ENCODE measurements at places on chromosomes 13 and 19.

GRCh38 chr19:2850256-2850925, 9.1 kb downstream of the ZNF555 start:
- no peak for DNase-seq

DNA sequence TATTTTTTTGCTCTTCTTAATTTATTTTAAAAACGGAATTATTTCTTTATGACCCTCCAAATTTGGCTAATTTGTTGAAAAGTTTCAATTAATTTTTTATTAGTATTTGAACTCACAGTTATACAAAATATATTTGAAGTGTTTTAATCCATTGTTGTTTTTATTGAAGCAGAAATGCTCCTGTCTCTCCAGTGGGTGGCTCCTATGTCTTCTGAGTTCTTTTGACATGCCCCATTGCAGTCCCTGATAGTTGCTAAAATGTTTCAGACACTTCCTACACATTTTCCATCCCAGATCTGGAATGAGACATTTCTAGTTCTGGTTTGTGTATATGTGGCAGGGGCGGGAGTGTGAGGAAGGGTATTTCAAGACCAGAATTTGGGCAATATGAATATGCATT, 579.4 kb upstream of the PRR20A start:
- DNase-seq = no peak

DNA sequence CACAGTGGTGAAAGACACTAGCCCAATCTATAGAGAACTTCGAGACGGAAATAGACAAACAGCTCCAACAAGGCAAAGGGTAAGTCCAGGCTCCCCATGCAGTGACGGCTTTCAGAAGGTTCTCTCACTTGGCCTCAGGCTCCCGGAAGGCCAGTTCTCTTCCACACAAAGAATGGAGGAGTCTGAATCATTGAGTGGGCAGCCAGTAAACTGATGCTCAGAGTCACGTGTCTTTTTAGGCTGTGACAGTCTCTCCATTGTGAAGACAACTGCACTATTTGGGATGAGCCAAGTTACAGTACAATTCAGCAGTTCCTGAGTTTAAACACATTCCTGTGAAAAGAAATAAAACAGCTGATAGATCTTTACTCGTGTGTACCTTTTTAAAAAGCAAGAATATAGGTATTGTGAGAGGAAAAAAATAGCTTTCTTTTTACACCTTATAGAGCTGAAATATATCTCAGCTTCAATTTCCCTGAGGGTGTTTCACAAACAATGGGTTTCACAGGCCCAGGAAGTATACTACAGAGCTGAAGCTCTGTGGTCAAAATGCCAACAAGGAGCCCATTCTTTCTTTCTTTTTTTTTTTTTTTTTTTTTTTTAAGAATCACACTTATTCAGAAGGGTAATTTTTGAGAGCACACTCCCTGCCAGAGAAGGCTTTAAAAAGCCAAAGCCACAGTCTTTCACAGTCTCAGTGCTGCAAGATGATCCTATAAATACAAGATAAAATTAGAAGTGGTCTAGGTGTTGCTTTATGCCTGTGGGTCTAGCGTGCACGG, 135.1 kb downstream of the FREM2 start:
- no peak for DNase-seq

GRCh38 chr13:40271931-40272775, 394.3 kb downstream of the FOXO1 start:
- DNase-seq = no peak

DNA sequence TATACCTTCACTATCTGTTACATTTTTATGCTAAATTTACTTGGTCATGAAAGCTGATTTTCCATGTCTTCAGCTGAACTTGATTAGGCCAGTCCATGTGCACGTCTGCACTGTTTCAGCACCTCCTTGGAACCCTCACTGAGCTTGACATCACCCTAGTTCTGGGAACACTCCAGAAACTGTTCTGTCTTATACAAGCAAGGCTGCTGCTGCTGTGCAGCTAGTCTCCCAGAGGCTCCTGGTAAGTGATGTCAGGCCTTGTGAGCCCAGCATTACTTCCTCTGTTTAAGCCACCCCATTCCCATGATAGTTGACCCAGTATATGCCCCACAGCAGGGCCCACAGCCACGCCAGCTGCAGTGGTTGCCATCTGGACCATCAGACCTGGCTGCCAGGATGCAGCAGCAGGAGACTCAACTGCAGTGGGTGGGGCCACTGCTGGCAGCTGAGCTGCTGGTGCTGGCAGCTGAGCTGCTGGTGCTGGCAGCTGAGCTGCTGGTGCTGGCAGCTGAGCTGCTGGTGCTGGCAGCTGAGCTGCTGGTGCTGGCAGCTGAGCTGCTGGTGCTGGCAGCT, 90.5 kb upstream of the AKAP11 start:
- DNase-seq = no peak

DNA sequence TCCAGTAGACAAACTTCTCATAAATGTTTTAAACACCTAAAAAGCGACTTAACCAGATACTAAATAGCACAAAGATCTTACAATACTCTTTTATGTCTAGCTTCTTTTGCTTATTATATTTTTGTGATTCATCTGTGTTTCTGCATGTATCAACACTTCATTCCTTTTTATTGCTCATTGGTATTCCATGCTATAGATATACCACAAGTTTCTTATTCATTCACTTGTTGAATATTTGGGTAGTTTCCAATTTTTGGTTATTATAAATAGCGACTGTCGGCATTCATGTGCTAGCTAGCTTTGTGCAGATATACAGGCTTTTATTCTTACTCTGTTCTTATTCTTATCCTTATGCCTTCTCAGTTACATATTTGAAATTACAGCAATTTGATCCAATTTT, 50.0 kb upstream of the RGCC start:
- DNase-seq = no peak

GRCh38 chr13:44876782-44877324, 112.4 kb downstream of the NUFIP1 start:
- no peak for DNase-seq

DNA sequence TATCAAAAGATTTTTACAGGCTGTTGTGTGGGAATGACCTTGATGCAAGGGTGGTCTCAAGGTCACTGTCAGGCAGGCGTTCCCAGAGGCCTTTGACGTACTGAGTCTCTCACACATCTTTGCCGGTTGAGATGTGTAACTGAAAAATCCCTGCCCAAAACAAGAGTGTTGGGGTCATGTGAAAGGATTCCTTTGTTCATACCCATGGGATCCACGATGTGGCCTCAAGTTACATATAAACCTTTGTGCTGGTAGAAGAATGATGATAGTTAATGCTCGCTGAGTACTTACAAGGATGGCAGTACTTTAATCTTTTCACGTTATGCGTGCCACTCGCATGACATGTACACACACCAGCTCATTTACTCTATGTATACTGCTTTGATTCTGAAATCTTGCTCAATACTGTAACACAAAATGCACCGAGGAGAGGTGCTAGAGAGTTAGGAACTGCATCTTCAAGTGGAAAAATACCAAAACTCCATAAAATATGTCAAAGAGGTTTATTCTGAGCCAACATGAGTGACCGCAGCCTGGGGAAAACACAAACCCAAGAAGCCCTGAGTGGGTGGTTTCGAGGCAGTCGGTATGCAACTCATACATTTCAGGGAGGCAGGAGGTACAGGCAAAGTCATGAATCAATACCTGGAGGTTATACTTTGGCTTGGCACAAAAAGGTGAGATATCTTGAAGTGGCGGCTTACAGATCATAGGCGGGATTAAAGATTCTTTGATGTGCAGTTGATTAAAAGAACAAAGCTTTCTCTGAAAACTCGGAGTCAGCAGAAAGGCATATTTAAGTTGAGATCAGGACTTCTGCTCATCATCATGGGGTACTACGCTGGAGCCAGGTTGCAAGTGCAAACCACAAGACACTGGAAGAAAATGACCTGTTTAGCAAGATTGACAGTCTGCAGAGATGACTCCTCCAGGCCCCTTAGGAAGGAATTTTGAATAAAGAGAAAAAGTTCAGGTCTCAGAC, 87.4 kb upstream of the ARHGEF7 start:
- DNase-seq = no peak

DNA sequence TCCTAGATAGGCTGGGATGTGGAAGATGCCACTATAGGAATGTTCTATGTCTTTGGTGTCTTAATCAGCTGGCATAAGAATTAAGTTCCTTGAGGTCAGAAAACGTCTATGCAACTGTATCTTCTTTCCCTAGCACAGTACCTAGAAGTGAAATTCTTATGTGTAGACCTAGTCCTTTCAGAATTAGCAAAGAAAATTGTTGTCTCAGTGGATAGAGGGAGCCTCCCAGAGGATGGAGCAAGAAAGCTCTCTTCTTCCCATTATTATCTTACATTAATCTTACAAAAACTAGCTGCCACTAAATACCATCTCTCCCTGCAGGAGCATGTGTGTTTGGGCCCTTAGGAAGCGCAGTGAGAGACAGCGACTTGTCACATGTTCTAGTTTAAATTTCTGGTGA, 11.6 kb downstream of the CLDN10 start:
- DNase-seq = no peak

DNA sequence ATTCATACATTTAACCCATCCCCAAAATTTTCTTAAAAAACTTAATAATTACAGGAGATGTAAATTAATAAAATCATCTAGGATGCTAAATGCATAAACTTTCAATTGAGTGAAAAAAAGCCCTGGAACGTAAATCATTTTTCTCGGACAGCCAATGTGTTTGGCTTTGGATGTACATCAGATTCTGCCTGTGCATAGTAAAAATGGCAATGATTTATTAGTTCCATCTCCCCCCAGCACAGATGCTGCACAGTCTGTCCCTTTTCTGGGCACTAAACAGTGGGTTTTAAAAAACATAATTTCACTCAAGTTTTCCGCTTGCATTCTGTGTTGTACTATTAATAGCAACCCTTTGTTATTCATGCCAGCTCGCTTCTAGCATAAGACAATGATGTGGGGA, 147.7 kb downstream of the TM9SF2 start:
- no peak for DNase-seq

DNA sequence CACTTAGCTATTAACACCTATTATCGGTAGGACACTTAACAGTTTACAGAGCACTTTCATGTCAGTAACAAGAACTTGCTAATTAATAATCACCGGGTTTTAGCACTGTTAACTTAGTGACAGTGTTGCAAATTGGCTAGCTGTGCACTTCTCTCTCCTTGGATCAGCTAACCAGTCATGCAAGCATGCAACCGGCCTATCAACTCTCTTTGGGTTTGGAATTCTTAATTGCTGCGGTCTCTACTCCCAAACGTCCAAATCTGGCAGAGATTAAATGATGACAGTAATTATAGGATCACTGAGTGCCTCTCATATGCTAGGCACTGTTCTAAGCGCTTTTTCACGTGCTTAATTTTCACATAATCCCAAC, 1.2 kb downstream of the EPS15L1 start:
- DNase-seq = no peak

DNA sequence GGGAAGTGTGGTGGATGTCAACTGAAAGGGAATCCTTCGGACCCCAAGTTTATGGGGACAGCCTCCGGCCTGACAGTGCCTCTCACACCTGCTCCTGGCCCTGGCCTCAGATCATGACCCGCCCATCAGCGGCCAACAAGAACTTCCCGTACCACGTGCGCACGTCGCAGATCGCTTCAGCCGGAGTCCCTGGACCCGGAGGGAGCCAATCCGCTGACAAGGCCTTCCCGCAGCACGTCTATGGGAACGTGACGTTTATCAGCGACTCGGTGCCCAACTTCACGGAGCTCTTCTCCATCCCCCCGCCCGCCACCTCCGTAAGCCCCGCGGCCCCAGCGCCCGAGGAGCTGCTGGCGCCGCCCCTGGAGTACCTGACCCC, 2.0 kb upstream of the MEGF8 start:
- DNase-seq = no peak

DNA sequence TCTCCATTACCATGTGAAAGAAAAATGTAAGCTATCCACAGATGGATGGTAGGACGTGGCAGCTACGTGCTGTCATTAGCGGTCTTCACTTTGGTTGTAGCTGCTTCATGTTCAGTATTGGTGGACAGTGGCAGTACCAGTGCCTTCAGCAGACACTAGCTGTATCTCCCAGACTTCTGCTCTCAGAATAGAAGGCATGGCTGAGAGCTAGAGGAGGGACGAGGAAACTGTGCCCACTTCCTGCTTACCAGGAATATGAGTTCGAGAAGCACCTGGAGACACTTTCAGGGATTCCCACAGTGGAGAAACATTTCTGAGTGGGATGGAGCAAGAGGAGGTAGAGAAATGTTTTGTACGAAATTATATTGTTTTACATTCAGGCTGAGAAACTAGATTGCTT, 6.9 kb upstream of the SHISA2 start:
- DNase-seq = no peak

DNA sequence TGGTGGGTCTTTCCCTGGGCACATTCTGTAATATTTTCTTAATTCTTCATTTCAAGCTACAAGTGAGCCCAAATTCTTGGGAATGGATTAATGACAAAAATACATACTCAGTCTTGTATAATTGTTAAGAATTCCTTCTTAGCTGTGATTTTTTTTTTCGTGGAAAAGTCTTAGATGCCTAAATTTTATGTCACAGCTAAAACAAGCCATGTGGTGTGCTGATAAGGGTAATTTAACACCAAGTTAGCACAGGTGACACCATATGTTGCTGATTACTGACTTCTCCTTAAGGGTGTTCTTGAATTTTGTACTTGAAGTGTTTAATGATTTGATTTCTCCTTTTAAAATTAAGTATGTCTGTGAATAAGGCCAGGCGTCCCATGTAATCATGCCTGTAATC, 29.3 kb downstream of the WDFY2 start:
- DNase-seq = no peak

DNA sequence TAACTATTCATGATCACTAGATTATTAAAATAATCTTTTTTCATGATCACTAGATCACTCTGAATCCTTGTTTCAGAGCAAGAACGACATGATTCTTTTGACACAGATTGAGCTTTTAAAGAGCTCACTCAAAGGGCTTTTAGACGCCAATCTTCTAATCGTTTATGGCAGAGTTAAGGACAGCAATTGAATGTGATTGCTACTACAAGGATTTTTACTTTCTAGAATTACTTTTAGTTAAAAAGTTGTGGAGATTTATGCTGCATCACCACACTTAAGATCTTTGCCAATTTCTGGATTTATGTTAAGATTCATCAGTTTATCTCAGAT, 1.3 kb downstream of the EXOSC8 start:
- DNase-seq = no peak

GRCh38 chr13:59492030-59492636, 671.6 kb downstream of the DIAPH3 start:
- DNase-seq = no peak

- no peak for DNase-seq
Measured at GRCh38 chr19:31214086-31214485, 135.2 kb downstream of the TSHZ3 start.

Data from GM18507 (cell line).